Retinal pigment epithelial cell (primary cell): ENCODE measurements at places on chromosomes 6 and 20.

DNA sequence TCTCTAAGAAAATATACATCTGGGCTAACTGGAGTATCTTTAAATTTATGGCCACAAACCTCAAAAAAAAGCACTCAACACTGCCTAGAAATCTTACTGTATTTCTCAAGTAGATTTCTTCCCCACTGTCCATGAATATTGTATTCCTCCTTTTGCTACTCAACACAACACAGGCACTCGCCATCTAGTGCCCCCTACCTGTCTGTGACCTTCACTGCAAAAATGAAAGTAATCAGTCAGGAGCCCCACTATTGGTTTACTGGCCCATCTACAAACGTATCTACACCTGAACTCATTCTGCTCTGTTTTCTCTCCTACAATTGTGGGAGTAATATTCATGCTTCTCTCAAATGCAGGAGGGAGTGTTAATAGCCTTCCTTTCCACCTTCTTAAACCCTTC, 58.3 kb downstream of the LY86 start:
- DNase-seq: no peak

- no peak for DNase-seq
Observed at GRCh38 chr6:5749651-5750215, 257.0 kb downstream of the NRN1 start.

GRCh38 chr6:104527761-104528415, 331.8 kb downstream of the HACE1 start:
- no peak for DNase-seq

- DNase-seq: no peak
Observed at GRCh38 chr6:16592223-16592911, 168.9 kb downstream of the ATXN1 start.

GRCh38 chr20:32966881-32967781, 37.1 kb downstream of the SUN5 start:
- no peak for DNase-seq

DNA sequence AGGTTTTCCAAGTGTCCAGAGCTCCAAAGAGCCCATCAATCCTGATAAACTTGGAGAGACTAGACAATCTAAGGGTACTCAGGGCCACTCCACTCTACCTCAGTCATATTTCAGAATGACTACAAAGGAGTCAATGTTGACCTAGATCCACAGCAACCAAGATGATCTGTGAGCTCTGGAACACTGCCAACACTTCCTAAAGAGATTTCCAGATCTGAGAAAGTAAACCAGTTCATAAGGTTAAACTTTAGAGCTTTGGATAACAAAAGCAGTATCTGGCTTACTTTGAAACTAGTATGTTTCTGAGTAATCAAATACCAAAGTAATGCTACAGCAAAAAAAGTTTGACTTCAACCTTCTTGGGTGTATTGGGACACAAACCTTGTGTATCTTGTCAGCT, 122.7 kb downstream of the BTBD9 start:
- no peak for DNase-seq

DNA sequence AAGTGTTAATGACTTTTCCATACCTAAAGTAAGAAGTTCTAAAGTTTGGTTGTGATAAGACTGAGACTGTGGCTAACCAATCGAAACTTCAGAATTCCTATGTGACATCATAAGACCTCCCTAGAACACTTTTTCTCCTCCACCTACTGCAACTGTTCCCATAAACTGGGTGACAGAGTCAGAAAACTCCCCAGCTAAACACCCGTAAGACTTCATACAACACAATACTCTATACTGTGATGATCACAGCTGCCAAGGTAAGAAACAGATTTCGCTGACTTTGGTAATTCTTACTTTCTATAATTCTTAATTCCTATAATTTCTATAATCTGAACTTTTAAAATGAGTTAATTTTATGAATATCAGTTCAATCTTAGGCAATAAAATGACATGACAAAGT, at the start of gene PLN:
PLN (plus strand) TSS at position 161 of the 400 bp plus-strand sequence. CDS start 10,626 bp downstream, outside the sequence.
- no peak for DNase-seq

- DNase-seq: no peak
Observed at GRCh38 chr6:28597924-28598722, 72.4 kb downstream of the GPX5 start.

GRCh38 chr6:73566954-73567591, 46.2 kb upstream of the EEF1A1 start:
- no peak for DNase-seq

- no peak for DNase-seq
Observed at GRCh38 chr6:43302126-43302525, 4.1 kb downstream of the SLC22A7 start.

GRCh38 chr6:14499841-14500240, 382.3 kb downstream of the CD83 start:
- DNase-seq: peak; percentile 92

- no peak for DNase-seq
Observed at GRCh38 chr6:96575359-96575758, 12.4 kb downstream of the FHL5 start.

DNA sequence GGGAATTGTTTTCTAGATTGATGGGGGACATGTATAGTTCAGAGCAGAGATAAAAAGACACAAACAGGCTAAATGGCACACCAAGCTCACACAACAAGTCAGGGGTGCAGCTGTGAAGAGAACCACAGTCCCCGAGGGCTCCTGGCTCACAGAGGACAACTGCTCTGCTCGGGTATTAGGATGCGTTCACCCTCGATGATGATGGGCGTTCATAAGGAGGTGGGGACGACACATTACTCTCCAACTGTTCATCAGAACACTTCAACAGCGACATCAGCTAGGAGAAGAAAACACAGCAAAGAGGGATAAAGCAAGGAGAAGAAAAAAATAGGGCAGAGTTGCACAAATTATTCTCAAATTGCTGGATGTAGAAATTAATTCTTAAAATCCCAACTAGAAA, 174.8 kb upstream of the RREB1 start:
- DNase-seq: no peak

GRCh38 chr20:32709632-32710121, 33.6 kb downstream of the COMMD7 start:
- DNase-seq: no peak

- DNase-seq: no peak
Observed at GRCh38 chr6:16371401-16371800, 133.0 kb downstream of the GMPR start.

- DNase-seq: no peak
Observed at GRCh38 chr6:154605178-154605881, 94.8 kb upstream of the CNKSR3 start.

DNA sequence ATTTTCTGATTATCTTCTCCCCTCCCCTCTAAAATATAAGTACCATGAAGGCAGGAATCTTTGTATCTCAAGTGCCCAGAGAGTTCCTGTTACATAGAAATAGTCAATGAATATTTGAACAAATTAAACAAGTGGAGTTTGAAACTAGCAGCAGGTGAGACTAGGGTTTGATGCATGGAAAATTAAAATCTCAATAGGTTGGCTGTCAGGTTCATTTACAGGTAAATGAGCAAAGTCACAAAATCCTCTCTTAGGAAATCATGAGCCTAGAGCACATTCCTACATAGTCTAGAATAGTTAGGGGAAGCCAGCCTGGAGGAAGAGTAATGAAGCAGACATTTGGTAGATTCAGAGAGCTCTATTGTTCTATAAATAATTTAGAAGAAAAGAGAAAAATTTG, 140.4 kb downstream of the HS3ST5 start:
- DNase-seq: no peak

- DNase-seq: no peak
Observed at GRCh38 chr6:107871016-107871415, 46.9 kb upstream of the SCML4 start.

DNA sequence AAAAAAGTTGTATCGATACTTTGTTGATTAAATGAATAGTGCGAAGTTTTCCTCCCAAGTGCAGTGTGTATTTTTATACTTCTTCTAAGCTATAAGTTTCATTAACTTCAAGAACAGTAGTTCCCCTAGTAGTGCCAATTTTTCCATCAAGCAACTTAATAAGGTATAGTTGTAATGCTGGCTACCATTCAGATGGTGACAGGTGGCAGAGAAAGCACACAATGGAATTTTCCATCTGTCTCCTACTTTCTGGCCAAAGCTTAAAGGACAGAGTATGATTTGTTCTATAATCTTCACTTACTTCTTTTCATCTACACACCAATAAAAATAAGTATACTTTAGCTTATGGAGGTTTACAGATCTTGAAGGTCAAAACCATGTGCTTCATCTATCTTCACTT, 431.1 kb downstream of the NKAIN2 start:
- DNase-seq: no peak

DNA sequence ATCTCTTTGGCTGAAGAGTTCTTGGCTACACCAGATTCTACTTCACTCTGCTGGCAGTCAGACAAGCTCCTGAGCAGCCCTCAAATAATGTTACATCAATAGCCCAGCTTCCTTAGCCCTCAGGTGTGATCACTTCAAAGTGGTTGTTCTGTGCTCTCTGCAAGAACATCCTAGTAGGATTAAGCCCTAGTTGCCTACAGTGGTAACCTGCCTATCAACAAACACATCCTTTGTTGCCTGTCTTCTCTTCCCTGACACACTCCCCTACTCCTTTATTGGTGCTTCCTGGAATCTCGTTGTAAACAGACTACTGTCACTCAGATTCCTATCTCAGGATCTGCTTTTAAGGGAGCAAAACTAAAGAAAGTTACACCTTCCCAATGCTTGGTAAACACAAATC, 45.1 kb upstream of the TASP1 start:
- DNase-seq: no peak

- DNase-seq: no peak
Observed at GRCh38 chr6:33433544-33434191, 13.8 kb downstream of the SYNGAP1 start.

- DNase-seq: no peak
Observed at GRCh38 chr6:27081931-27082330, 165.6 kb upstream of the PRSS16 start.

DNA sequence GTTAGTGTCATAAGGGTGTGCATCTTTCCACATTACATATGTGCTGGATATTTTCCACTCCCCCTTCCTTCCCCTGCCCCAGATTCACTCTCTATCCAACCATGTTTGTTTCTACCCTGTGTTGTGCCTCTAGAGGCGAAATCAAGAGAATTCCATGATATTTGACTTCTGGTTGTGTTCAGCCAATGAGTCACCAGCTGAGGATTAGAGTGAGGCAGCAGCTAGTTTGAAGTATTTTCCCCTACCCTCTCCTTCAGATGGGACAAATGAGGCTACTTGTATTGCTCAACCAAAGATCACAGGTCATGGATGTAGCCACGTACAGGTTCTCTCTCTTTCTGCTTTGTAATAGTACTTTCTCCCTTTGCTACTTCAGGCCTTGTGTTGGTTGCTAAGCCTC, 24.5 kb upstream of the OR2J2 start:
- DNase-seq: no peak

DNA sequence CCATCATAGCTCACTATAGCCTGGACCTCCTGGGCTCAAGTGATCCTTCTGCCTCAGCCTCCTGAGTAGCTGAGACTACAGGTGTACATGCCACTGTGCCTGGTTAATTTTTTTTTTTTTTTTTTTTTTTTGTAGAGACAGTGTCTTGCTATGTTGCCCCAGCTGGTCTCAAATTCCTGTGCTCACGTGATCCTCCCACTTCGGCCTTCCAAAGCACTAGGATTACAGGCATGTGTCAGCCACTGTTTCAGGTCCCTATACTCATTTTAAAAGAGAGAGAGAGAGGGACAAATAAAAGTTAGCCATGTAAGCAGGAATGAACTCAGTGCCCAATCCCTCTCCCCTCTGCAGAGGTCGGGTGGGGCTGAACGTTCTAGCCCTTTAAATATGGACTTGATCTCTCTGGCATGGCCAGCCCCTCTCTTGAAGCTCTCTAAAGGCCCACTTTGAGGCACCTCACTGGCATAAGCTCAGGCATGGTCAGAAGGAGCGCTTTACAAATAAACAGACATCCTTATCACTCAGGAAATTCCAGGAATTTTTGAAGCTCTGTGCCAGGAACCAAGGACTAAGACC, 9.0 kb upstream of the SERPINB1 start:
- no peak for DNase-seq
